ENCODE measurements at places on chromosomes 2 and 18. TPM values are rescaled to one million over a fixed set of nuclear protein-coding genes. Genes with fewer than 3 reads are reported as not detected.

Gene ANKRD30BL
- total RNA-seq, result 21.7 TPM

Gene KLHL29
- 16.1 TPM for total RNA-seq

Gene GPR45
- total RNA-seq, result 1.8 TPM

Gene CHST9
- 7.2 TPM for total RNA-seq

All from diencephalon (tissue), 1 donor.